ENCODE measurements at places on chromosomes 1 and 21.
A peak's percentile ranks its signal among the peaks of the same experiment; 100 is the strongest.

DNA sequence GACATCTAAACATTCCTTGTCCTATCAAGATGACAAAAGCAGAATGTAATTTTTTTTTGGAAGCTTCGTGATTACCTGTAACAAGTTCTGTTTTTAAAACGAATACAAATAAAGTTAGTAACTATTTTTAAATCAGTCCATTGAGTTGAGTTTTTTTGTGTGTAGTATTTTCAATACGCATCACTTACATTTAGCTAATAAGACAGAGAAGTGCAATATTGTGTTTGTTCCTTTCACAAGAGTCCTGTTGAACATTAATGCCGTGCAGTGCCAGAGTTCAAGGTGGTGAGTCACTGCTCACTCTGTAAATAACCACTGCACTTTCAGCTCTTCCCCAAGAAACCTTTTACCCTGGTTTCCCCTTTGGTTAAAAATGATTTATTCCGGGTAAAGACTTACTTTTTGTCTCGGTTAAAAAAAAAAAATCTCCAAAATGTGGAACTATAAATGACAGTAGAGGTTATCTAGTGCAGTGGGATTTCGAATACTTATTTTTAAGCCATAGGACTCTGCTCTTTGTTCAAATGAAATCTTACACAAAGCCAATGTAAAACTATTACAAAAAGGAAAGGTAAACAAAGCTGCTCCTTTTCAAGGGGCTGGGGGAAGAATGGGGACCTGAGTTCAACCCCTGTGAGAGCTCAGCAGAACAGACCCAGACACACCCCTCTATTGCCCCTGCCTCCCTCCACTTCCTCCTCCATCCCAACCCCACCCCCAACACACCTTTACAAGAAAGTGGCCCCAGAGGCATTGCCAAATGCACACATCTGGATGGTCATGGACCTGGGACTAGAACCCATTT, 14.8 kb upstream of the NCMAP start:
- no peak for DNase-seq

- DNase-seq = no peak
Measured at GRCh38 chr21:31647650-31648049, 11.8 kb upstream of the SOD1 start.

DNA sequence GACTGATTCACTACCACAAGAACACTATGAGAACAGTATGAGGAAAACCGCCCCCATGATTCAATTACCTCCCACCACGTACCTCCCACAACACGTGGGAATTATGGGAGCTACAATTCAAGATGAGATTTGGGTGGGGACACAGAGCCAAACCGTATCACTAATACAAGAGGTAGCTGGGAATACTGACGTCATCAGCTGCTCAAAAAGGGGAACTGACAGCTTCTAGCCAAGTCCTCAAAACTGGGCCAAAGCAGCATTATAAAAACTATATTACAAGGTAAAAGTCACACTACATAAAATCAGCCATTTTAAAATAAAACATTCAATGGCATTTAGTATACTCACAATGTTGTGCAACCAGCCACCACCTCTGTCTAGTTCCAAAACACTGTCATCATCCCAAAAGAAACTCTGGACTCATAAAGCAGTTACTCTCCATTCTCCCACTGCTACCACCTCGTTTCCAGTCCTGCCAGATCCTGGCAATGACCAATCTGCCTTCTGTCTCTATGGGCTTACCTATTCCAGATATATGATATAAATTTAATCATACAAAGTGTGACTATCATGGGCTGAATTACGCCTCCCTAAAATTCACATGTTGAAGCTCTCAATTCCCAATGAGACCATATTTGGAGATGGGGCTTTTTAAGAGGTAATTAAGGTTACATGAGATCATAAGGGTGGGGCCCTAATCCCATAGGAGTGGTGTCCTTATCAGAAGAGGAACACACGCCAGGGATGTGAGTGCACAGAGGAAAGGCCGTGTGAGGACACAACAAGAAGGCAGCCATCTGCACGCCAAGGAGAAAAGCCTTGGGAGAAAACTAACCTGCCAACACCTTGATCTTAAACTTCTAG, 192.1 kb downstream of the SETD4 start:
- no peak for DNase-seq

GRCh38 chr1:53517821-53518352, 58.7 kb downstream of the DMRTB1 start:
- DNase-seq = no peak

DNA sequence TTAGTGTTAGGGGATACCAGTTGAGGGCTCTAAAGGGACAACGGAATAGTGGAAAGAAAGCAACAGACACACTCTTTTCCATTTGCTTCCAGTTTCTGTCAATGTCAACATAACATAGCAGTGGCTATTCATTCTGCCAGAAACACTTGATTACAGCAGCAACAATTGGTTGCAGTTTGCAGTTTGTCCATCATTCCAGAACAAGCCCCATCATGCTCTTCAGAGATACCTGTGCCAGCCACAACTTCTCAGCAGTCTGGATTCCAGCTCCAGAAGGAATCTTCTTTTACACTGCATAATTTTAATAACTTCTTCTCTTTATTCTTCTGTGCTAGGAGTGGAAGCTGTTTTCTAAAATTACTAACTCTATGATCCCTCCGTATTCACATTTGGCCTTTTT, 1521.4 kb downstream of the PLA2G4A start:
- no peak for DNase-seq

- DNase-seq = no peak
Measured at GRCh38 chr1:214219902-214220301, 61.1 kb upstream of the SMYD2 start.

- DNase-seq = no peak
Measured at GRCh38 chr1:172906778-172907592, 143.8 kb downstream of the TNFSF18 start.

- DNase-seq = no peak
Measured at GRCh38 chr1:204621396-204621795, 64.1 kb downstream of the LRRN2 start.

- no peak for DNase-seq
Measured at GRCh38 chr1:97770376-97770775, 150.5 kb downstream of the DPYD start.

DNA sequence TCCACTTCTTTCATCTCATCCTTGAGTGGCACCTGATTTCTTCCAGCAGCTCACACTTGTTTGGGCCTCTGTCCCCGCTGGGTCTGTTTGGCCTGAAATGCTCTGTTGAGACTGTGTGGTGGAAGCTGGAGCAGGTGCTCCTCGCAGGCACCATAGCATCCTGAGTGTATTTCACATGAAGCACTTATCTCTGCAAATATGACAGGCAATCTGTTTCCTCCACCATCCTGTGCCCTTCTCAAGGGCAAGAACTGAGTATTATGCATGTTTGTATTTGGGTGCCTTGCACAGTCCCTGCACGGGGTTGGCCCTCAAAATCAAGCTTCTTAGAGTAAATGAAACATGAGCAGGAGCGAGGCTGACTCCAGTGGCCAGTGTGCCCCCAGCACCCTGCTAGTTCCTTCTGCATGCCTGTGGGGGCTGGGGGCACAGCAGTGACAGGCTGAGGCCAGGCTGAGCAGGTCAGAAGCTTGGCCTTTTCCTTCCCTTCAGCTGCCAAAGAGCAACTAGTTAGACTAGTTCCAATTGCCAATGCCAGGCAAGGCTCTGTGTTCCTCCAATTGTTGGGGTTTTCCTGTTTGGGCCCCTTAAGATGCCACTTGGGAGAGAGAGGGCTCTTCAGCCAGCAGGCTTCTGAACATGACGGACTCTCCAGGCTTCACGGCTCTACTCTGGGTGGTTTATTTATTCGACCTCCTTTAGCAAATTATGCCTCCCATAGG, 129.6 kb upstream of the ATP1A1 start:
- no peak for DNase-seq

DNA sequence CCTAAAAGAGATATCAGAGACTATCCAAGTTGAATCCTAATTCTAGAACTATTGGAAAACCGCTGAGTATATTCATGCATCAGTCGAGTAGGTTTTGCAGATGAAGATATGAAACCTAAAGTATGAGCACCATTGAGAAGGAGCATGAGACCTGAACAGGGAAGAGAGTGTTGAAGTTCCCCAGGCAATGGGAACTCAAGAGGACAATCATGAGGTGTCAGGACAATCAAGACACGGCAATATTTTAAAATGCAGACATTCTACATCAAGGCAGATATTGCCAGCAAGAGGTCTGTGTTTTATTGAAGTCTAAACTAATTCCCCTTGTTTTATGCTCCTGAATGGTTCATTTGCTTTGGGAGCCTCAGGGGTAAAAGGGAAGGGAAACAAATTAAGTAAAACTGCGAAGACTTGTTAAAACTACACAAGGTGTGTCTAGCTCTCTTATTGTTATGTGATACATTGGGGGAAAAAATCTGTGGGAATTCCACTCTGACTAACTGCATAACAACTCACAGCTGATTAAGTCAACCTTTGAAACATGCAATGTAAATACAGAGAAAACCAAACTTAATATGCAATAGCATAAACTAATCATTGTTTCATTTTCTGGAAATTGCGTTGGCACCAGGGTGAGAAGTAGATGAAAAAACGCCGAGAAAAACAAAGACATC, 347.9 kb upstream of the ADGRL2 start:
- no peak for DNase-seq

- no peak for DNase-seq
Measured at GRCh38 chr1:205619376-205619775, 12.4 kb downstream of the ELK4 start.

- no peak for DNase-seq
Measured at GRCh38 chr1:4058706-4059105, 158.6 kb upstream of the C1orf174 start.

DNA sequence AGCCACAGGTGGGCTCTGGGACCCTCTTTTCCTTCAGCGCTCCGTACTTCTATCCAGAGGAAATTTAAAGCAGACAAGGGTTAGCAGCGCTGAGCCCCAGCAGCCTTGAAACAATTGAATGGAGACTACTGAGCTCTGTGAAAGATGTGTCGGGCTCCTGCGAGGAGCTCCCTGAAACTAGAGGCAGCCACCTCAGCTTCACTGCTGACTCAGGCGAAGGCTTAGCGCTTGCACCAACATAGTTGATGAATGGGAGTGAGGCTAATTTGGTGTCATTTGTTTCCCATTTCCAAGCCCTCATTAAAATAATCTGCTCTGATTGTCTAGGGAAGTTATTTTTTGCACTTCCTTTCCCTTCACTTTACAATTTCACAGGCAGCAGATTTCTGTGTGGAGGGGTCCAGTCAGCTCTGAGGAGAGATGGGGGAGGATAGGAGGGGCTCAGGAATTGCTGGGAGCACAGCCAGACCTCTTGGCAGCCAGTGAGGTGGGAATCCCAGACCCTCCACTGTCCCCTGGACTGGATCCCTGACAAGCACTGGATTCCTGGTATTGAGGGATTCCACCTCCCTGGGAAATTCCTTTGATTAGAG, 398.9 kb upstream of the PLXNA2 start:
- DNase-seq = no peak

GRCh38 chr1:27436204-27437159, 44.1 kb downstream of the GPR3 start:
- no peak for DNase-seq

- no peak for DNase-seq
Measured at GRCh38 chr1:12152113-12152891, 14.5 kb upstream of the TNFRSF1B start.

DNA sequence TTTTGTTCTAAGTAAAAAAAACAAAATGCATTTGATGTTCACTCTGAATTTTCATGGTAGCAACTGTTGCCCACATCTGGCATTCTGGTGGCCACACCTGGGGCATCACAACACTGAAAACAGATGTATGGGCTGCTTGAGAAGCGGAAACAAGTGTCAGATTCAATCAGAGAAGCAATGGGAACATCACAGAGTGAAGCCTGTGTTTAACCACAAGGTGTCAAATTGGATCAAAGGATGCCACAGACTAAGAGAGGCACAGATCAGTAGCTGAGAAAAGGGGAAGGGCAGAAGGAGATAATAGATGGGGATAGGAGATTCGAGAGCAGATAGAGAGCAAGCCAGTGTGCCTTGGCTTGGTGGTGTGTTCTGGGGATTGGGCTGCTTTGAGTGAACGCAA, 49.8 kb upstream of the MTF2 start:
- DNase-seq = no peak

DNA sequence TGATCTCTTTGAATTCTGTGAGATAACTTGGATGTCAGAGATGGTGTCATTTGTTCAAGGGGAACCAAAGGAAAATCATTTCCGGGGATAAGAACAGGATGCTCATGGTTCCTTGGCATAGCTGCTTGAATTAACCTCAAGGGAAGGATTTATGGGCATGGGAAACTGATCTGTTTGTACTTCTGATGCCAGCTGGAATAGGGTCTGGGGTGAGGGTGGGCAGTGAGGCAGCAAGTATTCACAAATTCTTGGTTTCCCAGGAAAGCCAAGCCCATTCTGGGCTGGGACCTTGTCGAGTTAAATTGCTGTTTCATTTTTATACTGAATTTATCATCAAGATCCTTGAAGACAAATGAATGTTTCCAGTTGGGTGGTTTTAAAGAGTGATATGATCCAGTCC, 14.1 kb downstream of the INTS3 start:
- DNase-seq = no peak

- DNase-seq = peak; percentile 95
Measured at GRCh38 chr1:28835237-28835650, 23.3 kb downstream of the OPRD1 start.

- no peak for DNase-seq
Measured at GRCh38 chr1:11483581-11484320, 4.8 kb downstream of the DISP3 start.

- no peak for DNase-seq
Measured at GRCh38 chr1:44807364-44808062, 362 bp upstream of the DYNLT4 start.

DNA sequence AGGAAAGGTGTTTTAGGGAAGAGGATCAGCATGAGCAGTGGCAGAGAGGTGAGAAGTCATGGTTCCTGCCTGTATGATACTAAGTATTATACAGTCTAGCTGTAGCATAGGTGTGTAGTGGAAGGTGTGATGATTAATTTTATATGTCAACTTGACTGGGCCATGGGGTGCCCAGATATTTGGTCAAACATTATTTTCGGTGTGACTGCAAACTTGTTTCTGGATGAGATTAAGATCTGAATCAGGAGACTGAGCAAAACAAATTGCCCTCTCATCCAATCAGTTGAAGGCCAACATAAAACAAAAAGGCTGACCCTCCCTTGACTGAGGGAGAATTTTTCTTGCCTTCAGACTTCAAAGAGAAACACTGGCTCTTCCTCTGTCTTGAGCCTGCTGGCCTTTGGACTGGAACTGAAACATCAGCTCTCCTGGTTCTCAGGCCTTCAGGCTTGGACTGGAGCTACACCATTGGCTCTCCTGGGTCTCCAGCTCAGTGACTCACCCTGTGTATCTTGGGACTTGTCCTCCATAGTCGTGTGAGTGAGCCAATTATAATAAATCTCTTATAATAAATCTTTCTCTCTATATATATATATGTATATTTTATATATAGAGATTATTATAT, 6.8 kb upstream of the CDC42 start:
- DNase-seq = no peak

DNA sequence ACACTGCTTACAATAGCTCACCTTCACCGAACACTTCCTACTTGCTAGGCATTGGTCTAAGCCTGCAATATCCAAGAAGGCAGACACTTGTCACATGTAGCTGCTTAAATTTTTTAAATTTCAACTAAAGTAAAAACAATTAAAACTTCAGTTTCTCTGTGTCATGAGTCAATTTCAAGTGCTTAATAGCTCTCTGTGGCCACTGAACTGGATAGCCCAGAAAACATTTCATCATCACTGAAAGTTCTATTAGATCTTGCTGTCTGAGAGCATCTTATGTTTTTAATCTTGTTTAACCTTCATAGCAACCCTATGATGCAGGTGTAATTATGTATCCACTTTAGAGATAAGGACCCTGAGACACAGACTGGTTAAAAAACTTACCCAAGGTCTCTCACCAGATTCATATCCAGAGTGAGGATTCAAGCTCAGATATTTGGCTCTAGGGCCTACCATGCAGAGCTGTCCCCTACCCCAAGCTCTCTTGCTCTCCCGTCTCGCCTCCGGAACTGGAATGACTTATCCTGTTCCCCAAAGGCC, 2.6 kb upstream of the FCRL6 start:
- DNase-seq = no peak
